Tibial nerve (tissue), 4 donors: ENCODE measurements at places on chromosomes 3 and 15. TPM values are rescaled to one million over a fixed set of nuclear protein-coding genes. Genes with fewer than 3 reads are reported as not detected.

GRCh38 chr3:31934018-31934417 is 47.0 kb downstream of the OSBPL10 start:
- no peak for DNase-seq

DNA sequence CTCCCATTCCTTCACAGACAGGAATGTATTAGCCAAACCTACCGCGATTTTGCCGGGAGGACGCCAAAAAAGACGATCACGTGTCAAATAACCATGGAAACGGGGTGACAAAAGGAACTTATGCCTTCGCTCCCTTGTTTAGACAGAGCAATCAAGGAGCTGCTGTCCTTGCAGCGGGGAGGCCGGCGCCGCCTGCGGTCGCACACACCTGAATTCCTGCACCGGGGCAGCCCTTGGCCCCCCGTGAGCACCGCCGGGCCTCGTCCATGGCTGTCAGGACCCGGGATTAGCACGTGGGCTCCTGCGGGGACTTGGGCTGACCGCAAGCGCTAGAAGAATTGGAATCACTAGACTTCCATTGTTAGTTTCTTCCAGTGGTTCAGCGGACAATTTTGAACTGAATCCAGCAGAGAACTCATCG is 193.1 kb downstream of the SHQ1 start:
- no peak for DNase-seq

GRCh38 chr15:51024735-51025453 is 69.8 kb downstream of the TNFAIP8L3 start:
- DNase-seq: no peak

DNA sequence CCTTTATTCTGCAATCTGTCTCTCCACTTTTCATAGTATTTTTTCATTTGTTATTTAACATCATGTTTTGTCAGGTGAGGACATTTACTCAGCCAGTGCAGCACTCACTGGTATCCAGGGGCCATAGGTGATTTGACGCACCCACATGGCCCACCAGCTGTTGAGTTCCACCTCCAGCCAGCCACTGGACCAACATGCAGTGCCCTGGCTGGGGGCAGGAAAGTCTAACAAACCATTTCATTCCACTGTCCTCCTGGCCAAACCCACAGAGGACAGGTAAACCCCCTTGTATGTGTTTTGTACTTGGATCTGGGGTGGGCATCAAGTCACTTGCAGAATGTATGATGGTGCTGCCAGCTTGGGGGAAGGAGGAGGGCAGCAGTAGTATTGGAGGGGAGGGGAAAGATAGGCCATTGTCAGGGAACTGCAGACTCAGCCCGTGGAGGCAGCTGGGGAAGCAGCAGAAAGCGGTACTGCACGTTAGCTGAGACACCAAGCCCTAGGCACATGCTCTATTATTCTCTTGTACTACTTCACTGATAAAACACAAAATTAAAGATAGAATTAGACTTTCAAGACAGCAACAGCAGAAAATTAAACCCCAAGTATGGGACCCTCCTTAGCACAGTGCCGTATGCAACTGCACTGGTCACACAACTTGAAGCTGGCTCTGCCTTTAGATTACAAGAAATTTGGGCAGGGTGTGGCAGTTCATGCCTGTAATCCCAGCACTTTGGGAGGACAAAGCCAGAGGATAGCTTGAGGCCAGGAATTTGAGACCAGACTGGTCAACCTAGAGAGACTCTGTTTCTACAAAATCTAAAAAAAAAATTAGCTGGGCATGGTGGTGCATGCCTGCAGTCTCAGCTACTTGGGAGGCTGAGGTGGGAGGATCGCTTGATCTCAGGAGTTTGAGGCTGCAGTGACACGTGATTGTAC is 15.4 kb upstream of the RPL24 start:
- no peak for DNase-seq

SLC25A38 gene
- total RNA-seq: 27.0 TPM

DNA sequence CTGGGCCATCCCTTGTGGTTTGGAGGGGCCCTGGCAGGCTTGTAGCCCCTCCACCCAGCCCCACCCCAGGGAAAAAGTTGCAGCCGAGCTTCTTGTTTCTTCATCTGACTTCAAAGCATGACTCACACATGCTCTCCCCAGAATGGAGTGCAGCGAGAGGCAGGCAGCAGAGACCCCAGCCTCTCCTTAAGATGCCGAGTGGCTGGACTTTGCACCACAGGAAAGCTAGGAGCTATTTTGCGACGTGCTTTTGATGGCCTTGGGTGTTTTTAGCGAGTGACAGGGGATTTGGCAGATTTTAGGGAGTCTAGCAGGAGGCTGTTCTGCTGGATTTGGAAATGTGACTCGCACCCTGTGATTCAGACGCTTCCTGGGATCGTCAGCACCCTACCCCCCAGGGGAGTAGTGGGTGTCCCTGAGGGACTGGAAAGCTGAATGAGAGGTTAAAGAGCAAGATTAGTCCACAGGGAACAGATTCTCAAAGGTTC is 14.2 kb downstream of the BAHD1 start:
- no peak for DNase-seq

DNA sequence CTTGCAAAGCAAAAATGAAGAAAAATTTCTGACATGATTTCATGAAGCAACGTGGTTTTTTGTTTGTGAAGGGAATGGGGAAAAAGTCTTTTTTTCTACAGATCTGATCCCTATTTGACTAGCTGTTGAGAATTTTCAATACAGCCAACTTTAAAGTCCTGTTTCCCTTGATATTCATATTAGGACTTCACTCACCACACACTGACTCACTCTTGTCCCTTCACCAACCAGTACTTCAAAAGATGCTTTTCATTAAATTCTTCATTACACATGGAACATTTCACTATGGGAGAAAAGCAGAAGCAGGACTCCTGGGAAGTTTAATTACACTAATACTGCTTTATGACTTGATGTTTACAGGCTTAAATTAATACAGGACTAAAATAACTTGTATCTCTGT is 16.6 kb downstream of the TRANK1 start:
- no peak for DNase-seq

GHRL gene
- 2.9 TPM for total RNA-seq

DNA sequence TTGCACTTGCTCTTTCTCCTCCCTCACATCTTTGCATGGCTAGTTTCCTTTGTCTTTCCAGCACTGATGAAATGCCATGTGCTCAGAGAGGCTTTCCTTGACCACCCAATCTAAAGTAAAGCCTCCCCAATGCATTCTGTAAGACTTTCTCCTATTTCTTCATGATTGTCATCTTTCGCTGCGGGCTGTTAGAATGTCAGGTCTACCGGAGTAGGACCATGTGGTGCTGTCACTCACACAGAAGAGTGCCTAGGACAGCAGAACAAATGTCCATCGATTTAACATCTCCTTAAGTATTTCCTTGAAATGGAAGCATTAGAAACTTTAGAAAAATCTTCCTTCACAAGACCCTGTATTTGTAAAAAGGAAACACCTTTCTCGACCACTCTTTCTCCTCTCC is 99.9 kb upstream of the TMC3 start:
- no peak for DNase-seq

SENP8 gene
- 2.1 TPM for total RNA-seq

AVEN gene
- 34.8 TPM for total RNA-seq

- no peak for DNase-seq
Measured at GRCh38 chr15:85870216-85871014, 75.7 kb upstream of the KLHL25 start.

PP2D1 gene
- not detected for total RNA-seq

ALDH1A2 gene
- 11.6 TPM for total RNA-seq

SCAMP5 gene
- total RNA-seq: 14.1 TPM

DNA sequence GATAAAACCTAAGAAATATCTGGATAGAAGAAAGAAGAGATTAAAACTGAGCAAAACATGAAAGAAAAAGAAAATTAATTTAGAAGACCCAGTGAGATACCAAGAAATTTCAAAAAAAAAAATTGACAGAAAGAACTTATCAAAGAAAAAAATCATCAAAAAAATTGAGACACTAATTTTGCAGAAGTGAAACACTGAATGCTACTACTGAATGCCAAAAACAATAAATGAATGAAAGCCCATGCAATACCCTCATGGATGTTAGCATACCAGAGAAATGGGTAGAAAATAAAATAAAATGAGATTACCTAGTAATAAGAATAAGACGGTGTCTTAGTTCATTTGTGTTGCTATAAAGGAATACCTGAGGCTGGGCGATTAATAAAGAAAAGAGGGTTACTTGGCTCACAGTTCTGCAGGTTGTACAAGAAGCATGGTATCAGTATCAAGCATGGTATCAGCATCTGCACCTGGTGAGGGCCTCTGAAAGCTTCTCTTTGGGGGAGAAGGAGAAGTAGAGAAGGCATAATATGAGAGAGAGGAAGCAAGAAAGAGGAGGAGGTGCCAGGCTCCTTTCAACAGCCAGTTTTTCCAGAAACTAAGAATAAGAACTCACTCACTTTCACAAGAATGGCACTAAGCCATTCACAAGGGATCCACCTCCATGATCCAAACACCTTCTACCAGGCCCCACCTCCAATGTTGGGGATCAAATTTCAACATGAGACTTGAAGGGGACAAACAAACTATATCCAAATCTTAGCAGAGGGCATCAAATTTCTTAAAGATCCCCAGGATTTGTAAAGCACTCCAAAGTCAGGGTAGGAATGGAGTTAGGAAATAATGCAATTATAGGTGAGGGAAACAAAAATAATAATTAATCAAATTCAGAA is 73.2 kb downstream of the BTLA start:
- no peak for DNase-seq

TMEM207 gene
- total RNA-seq: not detected

DNA sequence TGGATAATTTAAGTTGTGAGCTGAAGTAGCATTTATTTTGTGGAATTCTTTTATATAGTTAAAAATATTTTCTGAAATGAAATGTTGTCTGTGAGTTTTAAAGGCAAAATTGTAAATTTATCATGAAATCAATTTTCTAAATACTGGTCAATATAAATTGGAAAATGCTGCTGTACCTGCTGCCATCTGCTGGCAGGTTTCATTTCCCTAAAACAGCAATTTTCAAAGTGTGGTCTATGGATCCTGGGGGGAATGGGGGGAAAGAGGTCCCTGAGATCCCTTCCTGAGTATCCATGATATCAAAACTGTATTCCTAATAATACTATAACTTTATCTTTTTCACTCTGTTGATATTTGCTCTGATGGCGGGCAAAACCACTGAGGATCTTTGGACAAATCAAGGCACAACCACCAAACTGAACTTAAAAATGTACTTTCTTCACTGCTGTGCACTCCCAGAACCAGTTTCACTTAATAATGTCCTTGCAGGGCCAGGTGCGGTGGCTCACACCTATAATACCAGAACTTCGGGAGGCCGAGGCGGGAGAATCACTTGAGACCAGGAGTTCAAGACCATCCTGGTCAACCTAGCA is 17.2 kb upstream of the CCR4 start:
- DNase-seq: no peak

- peak; percentile 31 for DNase-seq
Measured at GRCh38 chr3:46699676-46700523, 1.3 kb upstream of the TMIE start.

DNA sequence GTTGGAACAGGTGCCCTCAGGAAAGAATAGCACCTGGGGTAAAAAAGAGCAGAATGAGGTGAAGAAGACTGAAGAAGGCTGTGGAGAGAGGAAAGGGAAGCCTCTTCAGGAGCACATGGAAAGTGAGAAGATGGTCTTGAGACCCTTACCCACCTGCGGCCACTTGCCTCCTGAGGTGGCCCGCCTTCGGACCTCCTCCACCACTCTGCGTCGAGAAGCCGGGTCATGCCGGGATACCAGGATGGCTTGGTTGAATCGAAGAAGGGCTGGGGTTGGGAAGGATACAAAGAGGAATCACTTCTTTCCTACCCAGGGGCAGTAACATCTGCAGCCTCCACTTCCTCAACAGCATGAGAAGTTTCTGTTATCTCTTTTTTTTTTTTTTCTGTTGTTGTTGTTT is 3.0 kb downstream of the LPCAT4 start:
- no peak for DNase-seq

DNA sequence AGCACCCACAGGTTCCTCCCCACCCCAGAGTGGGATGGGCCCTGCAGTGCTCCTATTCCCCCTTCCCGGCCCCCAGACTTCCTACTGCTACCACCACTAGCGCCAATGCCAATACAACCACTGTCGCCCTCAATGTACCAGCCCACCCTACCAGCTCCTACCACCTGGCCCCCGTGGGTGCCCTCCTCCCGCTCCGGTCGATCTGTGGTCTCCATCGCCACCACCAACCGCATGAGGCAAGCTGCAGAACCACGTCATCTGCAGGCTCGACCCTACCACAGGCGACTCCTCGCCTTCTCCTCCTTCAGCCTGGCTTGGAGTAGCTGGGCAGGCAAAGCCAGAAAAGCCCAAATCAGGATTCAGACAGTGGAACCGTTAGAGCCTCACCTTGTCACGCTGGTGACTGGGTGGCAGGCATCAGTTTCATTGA is 179.3 kb downstream of the POTEB3 start:
- DNase-seq: no peak

GRCh38 chr3:21835264-21835663 is 84.3 kb upstream of the ZNF385D start:
- DNase-seq: no peak

CTXN2 gene
- total RNA-seq: not detected

- no peak for DNase-seq
Measured at GRCh38 chr3:146550070-146550615, 5.7 kb upstream of the PLSCR1 start.

MINDY4B gene
- not detected for total RNA-seq

GRCh38 chr3:183220828-183221227 is 32.2 kb upstream of the B3GNT5 start:
- no peak for DNase-seq

GRCh38 chr15:70147778-70148177 is 50.1 kb upstream of the TLE3 start:
- no peak for DNase-seq

- DNase-seq: no peak
Measured at GRCh38 chr15:76253691-76254473, 57.4 kb downstream of the ETFA start.

DNA sequence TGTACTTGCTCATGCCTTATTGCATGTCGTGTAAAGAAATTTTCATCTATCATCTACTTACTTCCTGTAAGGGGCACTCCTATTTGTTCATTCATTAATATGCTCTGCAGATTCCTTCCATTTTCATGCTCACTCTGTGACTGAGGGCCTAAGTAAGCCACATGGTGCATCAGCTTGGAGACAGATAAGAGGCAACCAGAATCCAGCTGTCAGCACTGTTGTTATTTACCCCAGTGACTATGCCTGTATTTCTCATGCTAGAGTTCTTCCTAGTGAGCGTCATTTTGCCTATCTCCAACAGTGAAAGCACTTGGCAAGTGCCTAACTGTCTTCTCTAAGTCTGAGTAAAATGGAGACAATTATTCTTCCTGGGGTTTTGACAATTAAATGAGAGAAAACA is 124.8 kb upstream of the ABI3BP start:
- no peak for DNase-seq

DNA sequence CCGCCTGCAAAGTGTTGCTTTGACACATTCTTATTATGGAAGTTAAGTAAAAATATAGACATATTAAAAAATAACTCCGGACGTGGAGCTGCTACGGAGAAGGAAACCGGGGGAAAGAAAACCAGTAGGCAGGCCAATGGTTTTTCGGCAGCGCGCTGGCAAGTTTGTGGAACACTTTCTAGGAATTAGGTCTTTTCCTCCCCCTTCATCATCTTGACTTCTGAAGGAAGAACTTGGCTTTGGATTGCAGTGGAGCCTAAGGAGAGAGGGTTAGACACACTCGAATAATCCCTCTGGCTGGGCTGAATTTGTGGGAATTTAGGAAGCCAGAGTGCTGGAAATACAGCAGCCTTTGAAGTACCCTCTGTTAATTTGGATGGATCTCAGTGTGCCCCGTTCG is 317 bp downstream of the ROBO2 start:
- DNase-seq: no peak

GRCh38 chr3:159664006-159664405 is 324.6 kb upstream of the IL12A start:
- DNase-seq: no peak
